CD8-positive, alpha-beta memory T cell (primary cell): ENCODE measurements at places on chromosomes 5 and 9. TPM values are rescaled to one million over a fixed set of nuclear protein-coding genes. Genes with fewer than 3 reads are reported as not detected.

GRCh38 chr9:92147030-92147851, 32.0 kb upstream of the SPTLC1 start:
- H3K27ac ChIP-seq, result peak overlapping the region; percentile 38
- no peaks in the 10 kb centered on the region for H3K27me3 ChIP-seq
- no peak overlapping the region for H3K4me3 ChIP-seq
- no peaks in the 10 kb centered on the region for H3K4me1 ChIP-seq
- H3K36me3 ChIP-seq, result no peaks in the 10 kb centered on the region

DNA sequence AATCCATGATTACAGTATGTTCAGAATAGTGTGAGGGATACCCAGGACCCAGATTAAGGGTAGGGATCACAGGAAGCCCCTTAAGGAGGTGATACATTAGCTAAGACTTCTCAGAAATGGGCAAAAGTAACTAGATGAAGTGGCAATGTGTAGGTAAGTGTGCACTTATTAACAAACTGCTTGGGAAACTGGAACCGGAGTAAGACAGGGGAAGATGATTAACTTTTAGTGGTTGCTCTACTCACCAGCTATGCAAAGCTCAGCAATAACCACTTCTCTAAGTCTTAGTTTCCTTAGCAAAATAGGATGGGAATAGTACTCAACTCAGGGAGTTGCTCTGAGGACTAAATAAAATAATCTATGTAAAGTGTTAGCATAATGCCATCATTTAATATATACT, 182.2 kb downstream of the MCTP1 start:
- no peaks in the 10 kb centered on the region for H3K27me3 ChIP-seq
- H3K4me3 ChIP-seq, result no peak overlapping the region
- H3K27ac ChIP-seq, result no peak overlapping the region
- no peak for DNase-seq

DNA sequence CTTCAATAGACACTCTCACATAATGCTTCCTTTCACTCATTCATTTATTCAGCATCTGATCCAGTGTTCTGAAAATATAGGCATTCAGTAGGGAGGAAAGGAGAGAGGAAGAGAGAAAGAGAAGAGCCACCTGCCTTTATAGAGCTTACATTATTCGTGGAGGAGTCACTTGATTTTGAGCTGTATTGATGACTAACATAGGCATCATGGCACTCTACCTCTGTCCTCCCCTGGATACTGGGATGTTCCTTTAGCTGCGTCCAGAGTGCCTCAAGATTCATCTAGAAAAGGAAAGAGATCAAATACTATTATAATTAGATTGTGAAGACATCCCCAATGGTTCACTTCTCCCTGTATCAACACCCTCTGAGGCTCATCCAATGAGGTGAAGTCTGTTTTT, 345.1 kb downstream of the SPATA31D1 start:
- H3K4me3 ChIP-seq, result no peak overlapping the region
- no peaks in the 10 kb centered on the region for H3K4me1 ChIP-seq
- no peak overlapping the region for H3K27ac ChIP-seq
- H3K36me3 ChIP-seq, result no peaks in the 10 kb centered on the region
- DNase-seq, result no peak

The CLTA gene
- 186 TPM for total RNA-seq

GRCh38 chr5:60352992-60353599, 346.9 kb downstream of the DEPDC1B start:
- H3K27me3 ChIP-seq, result no peaks in the 10 kb centered on the region
- no peaks in the 10 kb centered on the region for H3K4me1 ChIP-seq
- no peaks in the 10 kb centered on the region for H3K36me3 ChIP-seq

DNA sequence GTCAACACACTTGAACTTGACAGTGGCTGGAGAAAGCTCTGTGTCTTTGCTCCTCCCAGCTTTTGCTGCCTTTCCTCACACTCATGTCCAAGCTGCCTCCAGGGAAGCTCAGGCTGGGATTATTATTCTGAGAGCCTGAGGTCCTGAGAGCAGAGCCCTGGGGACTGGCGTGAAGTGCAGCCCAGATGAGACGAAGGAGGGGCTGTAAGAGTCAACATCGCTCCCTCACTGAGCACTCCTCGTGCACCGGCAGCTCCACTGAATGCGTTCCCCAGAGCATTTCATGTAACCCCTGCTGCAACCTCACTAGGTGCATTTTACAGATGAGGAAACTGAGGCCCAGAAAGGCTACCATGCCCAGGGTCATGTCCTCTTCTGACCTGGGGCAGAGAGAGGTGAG, 63.5 kb upstream of the PHYKPL start:
- no peaks in the 10 kb centered on the region for H3K4me1 ChIP-seq
- H3K27me3 ChIP-seq, result no peaks in the 10 kb centered on the region
- no peaks in the 10 kb centered on the region for H3K36me3 ChIP-seq
- H3K4me3 ChIP-seq, result no peak overlapping the region

GRCh38 chr5:148949841-148950470, 112.9 kb downstream of the SH3TC2 start:
- no peaks in the 10 kb centered on the region for H3K27me3 ChIP-seq
- no peak overlapping the region for H3K4me3 ChIP-seq
- H3K4me1 ChIP-seq, result no peaks in the 10 kb centered on the region
- H3K27ac ChIP-seq, result no peak overlapping the region
- no peaks in the 10 kb centered on the region for H3K36me3 ChIP-seq
- no peak for DNase-seq
